ENCODE measurements at places on chromosomes 5 and 9. TPM values are rescaled to one million over a fixed set of nuclear protein-coding genes. Genes with fewer than 3 reads are reported as not detected.

The TCF7 gene
- total RNA-seq = 0.98 TPM

The COMMD10 gene
- total RNA-seq = 41.0 TPM

The GPSM1 gene
- 5.8 TPM for total RNA-seq

The CCL27 gene
- total RNA-seq = not detected

The EXOC3 gene
- total RNA-seq = 47.1 TPM

The CCDC187 gene
- total RNA-seq = not detected

The CCDC69 gene
- 189 TPM for total RNA-seq

The RGMB gene
- 36.0 TPM for total RNA-seq

All from subcutaneous adipose tissue (tissue), 4 donors.